ENCODE measurements at places on chromosomes 1 and 21.

DNA sequence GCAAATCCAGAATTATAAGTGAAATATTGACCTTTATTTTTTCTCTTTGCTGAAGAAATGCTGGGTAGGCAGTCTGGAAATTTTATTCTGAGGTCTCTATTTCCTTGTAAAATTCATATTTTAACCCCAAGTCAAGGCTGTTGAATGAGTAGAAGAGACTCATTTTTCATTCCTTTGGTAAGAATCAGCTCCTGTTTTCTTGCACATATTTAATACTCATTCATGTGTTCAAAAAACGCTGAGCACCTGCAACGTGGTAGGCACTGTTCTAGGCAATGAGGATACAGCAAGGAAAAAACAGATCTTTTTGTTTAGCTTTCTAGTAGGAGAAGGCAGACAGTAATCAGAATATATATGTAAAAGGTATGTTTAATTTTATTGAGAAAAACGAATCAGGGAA is 1.5 kb downstream of the PRKAA2 start:
- no peak for DNase-seq

- no peak for DNase-seq
These were observed 958 bp downstream of the DDR2 start for GRCh38 chr1:162633081-162633762.

DNA sequence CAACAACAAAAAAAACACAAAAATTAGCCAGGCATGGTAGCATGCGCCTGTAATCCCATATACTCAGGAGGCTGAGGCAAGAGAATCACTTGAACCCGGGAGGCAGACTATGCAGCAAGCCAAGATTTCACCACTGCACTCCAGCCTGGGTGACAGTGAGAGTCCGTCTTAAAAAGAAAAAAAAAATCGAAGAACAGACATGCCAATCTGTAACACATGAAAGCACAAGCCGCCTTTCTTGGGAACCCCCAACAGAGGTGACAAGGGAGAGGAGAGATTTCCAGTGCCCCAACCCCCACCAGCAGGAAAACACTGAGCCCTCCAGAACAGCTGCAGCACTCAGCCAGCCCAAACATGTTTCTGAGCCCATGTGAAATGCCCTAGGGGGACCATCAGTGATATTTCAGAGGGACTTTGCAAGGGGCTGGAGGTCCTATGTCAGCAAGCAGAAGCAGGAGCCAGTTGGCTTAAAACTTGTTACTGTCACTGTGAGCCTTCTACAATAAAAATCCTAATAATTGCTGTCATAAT is 14.2 kb upstream of the EFNA1 start:
- DNase-seq: no peak

DNA sequence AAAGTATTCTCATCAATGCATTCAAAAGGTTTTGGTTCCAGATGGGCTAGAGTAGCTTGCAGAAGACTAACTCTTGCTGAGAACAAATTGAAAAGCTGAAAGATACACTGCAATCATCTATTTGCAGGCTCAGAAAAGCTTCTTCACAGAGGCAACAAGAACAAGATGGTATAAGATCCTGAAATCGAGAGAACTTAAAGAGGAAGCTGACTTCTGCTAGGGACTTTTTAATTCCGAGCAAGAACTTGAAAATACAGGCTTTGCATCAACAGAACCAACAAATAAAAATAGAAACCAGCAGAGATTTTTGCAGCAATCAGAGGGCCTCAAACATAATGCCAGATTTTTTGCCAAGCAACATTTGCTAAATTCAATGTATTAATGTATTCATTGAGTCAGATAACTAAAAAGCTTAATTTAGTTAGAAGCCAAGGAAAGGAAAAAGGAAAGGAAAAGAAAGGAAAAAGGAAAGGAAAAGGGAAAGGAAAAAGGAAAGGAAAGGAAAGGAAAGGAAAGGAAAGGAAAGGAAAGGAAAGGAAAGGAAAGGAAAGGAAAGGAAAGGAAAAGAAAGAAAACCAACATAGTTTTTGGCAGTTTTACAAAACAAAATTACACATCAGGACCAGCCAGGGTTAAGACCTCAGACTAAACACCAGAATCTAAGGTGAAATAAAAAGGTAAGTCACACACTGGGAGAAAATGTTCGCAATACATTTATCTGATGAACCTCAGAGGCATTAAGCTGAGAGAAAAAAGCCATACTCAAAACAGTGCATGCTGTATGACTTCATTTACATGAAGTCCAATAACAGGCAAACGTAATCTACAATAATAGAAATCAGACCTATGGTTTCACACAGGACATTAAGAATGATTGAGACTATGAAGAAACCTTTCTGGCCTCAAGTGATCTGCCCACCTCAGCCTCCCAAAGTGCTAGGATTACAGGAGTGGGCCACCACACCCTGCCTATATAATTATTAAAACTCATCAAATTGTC is 42.6 kb downstream of the FAF1 start:
- no peak for DNase-seq

DNA sequence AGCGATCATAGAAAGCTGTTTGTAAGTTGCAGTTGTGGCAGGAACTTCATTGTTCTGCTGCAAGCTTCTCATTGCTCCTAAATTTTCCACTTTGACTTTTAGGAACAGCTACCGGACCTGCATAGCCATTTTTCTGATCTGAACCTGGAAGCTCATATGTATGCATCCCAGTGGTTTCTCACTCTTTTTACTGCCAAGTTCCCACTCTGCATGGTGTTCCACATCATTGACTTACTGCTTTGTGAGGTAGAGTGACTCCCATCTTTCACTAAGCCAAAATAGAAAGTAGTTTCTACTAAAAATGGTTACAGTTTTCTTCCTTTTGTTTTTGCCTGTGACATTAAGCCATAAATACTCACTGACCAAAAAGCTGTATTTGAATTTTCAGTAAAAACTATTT is 254.2 kb downstream of the GPR52 start:
- no peak for DNase-seq

DNA sequence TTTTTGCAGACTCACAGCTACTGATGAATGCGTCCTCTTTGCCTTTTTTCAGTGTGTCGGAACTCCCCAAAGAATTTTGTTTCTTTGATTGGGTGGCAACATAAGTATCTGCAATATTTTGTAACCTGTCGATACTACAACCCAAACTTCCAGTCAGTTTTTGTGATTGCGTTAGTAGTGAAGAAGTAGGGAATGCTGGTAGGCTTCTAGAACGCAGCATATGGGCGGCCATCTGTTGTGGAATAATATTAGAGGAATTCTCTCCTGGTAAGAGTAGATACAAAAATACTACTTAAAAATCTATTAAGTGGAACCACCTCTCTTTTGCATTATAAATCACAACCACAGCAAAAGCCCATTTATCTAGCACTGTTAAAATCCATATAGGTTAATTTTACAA is 107.4 kb downstream of the LYST start:
- no peak for DNase-seq

DNA sequence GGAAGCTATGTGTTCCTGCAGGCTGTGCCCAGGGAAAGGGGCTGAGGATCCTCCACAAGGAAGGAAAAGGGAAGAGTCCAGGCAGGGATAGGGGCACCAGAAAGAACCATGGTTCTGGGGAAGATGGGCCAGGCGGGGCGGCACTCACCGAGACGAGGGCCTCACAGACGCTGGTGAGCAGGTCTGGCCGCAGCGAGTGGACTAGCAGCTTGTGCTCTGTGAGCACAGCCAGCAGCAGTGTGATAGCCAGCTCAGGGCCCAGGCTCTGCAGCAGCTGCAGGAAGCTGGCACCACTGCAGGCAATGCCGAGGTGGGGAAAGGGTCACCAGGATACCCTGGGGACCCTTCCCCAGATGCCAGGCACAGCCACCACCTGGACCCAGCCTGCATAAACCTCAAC is 5.8 kb downstream of the DENND4B start:
- DNase-seq: no peak

DNA sequence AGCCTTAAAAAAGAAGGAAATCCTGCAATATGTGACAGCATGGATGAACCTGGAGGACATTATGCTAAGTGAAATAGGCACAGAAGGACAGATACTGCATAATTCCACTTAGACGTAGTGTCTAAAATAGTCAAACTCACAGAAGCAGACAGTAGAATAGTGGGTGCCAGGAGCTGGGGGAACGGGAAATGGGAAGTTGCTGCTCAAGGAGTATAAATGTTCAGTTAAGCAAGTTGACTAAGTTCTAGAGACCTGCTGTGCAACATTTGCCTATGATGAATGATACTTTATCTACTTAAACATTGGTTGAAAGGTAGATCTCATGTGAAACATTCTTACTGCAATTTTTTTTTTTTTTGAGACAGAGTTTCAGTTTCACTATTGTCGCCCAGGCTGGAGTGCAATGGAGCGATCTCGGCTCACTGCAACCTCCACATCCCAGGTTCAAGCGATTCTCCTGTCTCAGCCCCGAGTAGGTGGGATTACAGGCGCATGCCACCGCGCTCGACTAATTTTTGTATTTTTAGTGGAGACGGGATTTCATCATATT is 197.8 kb downstream of the HIVEP3 start:
- no peak for DNase-seq

DNA sequence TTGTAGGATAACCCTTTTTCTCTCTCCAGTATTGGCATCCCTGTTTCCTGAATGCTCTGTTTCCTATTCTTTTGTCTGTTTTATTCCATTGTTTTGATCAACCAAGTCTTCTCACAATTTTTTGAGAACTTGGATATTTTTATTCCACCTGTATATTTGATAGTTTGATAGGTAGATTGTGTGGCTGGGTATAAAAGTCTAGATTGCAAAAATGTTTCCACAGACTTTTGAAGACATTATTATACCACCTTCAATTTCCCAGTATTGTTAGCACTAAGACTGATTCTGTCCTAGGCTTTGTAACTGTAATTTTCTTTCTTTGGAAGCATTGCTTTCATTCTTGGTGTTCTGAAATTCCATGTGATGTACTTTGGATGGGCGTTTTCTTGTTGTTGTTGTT is 9.6 kb upstream of the DNAJC11 start:
- no peak for DNase-seq

DNA sequence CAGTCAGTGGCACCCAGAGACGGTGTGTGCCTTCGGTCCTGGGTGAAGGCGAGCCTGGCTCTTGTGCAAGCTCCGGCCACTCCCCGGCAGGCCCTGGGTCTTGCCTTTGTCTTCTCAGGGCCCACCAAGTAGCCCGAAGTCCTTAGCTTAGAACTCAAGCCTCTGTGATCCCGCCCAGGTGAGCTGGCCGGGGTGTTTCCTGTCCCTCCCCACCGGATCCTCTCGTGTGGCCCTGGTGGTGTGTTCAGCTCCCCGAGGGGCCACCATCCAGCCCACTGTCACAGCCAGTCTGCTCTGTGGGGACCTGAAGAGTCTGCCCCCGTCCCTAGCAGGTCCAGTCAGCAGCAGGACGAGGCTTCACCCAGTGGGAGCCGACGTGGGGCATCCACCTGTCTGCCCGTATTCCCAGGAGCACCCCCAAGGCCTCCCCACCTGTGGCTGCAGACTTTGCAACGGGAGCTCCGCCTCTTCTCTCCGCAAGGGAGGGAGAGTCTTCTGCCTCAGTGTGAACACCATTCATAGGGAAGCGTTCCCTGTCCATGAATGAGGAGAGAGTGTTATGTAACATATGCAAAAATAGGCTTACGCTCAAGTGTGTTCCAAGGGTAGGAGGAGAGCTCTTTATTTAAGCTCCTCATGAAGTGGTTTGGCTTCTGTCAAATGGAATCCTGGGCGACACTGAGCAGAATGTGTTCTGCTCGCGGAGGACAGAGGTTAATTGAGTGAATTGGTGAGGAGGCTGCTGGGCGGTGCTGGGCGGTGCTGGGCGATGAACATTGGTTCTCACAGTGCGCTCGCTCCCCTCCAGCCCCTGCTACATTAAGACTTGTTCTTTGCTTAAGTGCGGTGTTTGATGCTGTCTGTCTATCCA is 108.9 kb downstream of the CRYAA start:
- DNase-seq: no peak

GRCh38 chr1:67749844-67750690 is 65.1 kb downstream of the GADD45A start:
- DNase-seq: no peak

DNA sequence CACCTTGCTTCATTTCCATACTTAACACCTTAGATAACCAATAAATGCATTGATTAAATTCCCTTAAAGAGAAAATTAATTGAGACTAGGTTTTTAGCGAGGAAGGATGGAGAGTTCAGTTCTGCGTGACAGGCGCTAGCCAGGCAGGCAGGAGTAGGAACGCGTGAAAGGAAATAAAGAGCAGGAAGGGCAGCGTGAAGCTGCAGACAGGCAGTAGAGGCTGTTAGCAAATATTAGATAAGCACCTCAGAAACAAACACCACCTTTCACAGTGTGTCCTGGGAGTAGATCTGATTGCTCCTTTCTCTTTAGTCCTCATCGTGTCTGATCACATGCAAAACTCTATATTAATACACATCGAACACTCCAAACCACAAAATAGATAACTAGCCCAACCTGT is 282.7 kb upstream of the ADGRL2 start:
- DNase-seq: no peak

GRCh38 chr1:172885411-172885810 is 165.3 kb downstream of the TNFSF18 start:
- no peak for DNase-seq

DNA sequence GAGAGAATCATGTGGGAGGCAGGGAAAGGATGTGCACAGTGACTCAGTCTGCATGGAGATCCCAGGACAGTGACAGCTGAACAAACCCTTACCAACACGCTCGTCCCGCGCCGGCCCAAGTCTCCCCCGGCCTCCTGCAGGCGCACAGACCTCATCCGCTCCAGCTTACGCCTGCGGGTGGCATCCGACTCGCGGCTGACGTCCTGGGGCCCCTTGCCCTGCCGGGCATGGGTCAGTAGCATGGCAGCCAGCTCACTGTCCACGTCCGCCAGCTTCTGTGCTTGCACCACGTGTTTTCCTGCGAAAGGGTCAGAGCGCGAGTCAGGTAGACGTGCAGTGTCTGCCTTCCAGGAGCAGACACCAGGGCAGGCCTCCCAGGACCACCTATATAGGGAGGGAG is 115.2 kb downstream of the NPHP4 start:
- DNase-seq: no peak

- no peak for DNase-seq
These were observed 2.5 kb downstream of the RABGAP1L start for GRCh38 chr1:174161813-174162212.

GRCh38 chr1:70208292-70208691 is 2.9 kb upstream of the LRRC40 start:
- DNase-seq: no peak

DNA sequence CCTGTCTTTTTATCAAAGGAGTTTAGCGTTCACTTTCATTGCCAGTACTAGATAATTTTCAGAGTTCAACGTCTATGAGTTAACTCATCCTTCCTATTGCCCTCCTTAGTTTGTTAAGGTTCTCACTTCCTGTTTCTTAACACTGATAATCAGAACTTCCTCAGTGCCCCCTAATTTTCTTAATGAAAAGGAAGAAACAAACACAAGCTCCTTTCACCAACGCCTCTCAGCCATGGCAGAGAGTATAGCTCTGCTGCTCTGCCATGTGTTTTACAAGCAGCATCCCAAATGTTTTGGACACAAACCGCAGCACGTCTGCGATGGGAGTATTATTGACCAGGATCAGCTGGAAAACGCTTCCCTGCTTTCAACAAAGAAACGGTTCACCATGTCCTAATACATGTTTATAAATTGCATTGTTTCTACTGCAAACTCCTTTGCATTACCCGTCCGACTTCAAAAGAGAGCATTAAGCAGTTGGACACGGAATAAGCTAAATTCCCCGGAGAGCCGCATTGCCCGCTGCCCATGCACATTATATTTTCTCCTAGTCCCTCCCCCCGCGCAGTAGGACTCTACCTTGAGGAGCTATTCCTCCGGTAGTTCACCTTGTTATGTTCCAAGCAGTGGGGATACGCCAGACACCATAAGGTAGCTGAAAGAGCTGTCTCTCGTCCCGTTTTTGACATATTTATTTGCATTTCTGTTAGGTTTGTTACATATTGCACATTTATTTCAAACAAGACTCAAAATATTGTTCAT is 561 bp downstream of the OLFM3 start:
- peak; percentile 15 for DNase-seq

Measured in D721Med (cell line).